SJSA1 (cell line): ENCODE measurements at places on chromosomes 7 and 10. TPM values are rescaled to one million over a fixed set of nuclear protein-coding genes. Genes with fewer than 3 reads are reported as not detected.

DNA sequence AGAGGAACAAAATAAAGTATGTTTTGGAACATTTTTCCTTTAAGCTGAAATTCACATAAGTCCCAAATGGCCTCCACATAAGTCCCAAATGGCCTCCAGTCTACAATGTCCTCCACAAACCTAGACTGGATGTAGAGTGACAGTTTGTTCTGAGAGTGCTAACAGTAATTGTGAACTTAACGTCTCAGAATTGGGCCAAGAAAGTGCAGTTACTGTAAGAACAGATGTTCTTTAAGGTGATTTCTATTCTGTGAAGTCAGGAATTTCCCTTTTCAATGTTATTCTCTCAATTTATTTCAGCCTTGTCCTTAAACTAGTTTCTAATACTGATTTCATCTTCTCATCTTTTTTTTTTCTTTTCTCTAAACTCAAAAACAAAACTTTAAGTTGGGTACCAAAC is 188.7 kb upstream of the SEMA3E start:
- H3K27me3 ChIP-seq = no peaks in the 10 kb centered on the region
- H3K36me3 ChIP-seq = no peaks in the 10 kb centered on the region
- no peak overlapping the region for H3K27ac ChIP-seq
- no peak overlapping the region for H3K4me3 ChIP-seq
- no peak for DNase-seq

DNA sequence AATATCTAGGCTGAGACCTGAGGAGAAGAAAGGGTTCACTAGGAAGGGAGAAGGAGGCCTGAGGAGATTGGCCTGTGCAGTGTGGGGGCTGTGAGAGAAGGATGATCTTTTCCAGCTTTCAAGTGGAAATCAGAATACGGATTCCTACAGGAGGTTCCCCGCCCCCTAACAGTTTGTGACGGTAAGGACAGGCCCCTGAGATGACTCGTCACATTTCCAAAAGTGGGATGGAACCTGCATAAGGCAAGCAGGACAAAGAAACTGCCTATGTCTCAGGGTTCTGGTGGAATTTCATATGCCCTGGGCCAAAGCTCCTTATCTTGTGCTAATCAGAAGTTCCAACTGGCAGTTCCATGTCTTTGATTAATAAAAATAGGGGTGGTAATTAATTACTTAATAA is 275.6 kb downstream of the SNX10 start:
- no peak for DNase-seq
- H3K4me1 ChIP-seq = no peaks in the 10 kb centered on the region
- H3K36me3 ChIP-seq = no peaks in the 10 kb centered on the region
- no peak overlapping the region for H3K27ac ChIP-seq

GRCh38 chr7:77657427-77658224 is 38.6 kb upstream of the RSBN1L start:
- no peaks in the 10 kb centered on the region for H3K27me3 ChIP-seq
- H3K27ac ChIP-seq = no peak overlapping the region
- no peaks in the 10 kb centered on the region for H3K4me1 ChIP-seq
- no peak for DNase-seq

DNA sequence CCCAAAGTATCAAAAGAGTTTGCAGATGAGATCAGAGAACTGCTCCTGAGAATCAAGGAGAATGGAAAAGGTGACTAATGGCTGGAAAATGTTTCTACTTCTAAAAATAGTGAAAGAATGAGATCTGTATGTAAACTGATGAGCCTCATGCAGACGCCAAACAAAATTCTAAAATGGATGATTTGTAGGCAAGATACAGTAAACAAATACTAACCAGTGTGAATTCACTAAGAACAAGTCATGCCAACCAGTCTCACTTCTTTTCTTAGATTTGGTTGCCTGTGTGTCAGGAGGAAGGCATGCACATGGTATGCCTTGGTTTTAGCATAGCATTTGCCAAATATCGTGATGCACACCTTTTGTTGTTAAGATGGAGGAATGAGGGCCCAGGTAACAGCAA is 94.9 kb upstream of the PIK3CG start:
- H3K27ac ChIP-seq = peak overlapping the region; percentile 93
- H3K4me3 ChIP-seq = peak overlapping the region; percentile 38
- DNase-seq = peak; percentile 94
- H3K27me3 ChIP-seq = no peaks in the 10 kb centered on the region
- H3K36me3 ChIP-seq = no peaks in the 10 kb centered on the region
- peaks cover 81% of the 10 kb centered on the region for H3K4me1 ChIP-seq

The BZW2 gene
- 78.6 and 97.0 TPM in 2 replicates for total RNA-seq

The TMEM229A gene
- total RNA-seq = not detected in 2 replicates

The DMBT1 gene
- not detected in 2 replicates for total RNA-seq

The TSPAN13 gene
- total RNA-seq = 57.9 and 64.3 TPM in 2 replicates
